ENCODE measurements at places on chromosomes 4 and X. TPM values are rescaled to one million over a fixed set of nuclear protein-coding genes. Genes with fewer than 3 reads are reported as not detected.
A peak's percentile ranks its signal among the peaks of the same experiment; 100 is the strongest.

Gene TRPC3
- 0.09 TPM for total RNA-seq

Gene NSUN7
- total RNA-seq, result not detected

Gene CLCN4
- 307 TPM for total RNA-seq

Gene ENPP6
- 0.56 TPM for total RNA-seq

- no peak for DNase-seq
- peak overlapping the region; percentile 3 for H3K27ac ChIP-seq
- H3K4me1 ChIP-seq, result no peaks in the 10 kb centered on the region
- H3K36me3 ChIP-seq, result no peaks in the 10 kb centered on the region
These were observed 62.3 kb upstream of the LNX1 start for GRCh38 chr4:53653484-53654053.

DNA sequence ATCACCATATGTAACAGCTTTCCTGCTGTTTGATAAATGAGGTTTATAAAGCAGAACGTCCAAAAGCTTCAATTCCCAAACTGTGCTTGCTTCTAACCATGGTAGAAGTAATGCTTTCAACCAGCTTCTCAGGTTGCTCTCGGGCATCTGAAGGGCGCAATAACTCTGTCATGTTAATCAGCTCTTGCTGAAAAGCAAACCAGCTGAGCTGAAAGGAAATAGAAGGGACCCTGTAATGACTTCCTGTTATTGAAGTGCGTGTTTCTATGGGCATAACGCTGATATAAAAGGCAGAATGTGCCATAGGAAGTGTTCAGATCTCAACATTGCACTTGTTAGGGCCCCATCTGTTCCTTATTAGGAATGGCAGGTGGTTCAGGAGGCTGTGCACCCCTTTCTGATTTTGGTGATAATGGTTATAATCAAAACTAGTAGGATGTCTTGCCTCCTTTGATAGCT is 21.2 kb downstream of the HERC3 start:
- H3K4me1 ChIP-seq, result peaks cover 71% of the 10 kb centered on the region
- peak; percentile 23 for DNase-seq
- H3K36me3 ChIP-seq, result no peaks in the 10 kb centered on the region
- H3K27me3 ChIP-seq, result no peaks in the 10 kb centered on the region

DNA sequence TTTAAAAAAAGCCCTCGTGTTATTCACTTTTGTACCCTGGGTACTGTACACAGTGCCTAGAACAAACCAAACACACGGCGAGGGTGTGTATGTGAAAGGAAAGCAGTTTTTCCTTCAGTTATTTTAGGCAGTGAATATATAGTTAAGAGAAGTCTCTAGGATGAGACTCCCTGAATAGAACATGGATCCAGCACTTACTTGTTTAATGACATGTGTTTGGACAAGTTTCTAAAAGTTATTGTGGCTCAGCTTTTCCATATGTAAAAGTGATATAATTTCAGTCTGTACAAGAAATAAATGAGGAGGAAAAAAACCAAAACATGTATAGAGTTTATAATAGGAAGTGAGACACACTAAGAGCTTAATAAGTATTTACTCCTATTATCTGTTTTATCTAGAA is 273.2 kb downstream of the ADGRL3 start:
- no peak for DNase-seq
- no peaks in the 10 kb centered on the region for H3K36me3 ChIP-seq
- H3K4me3 ChIP-seq, result no peak overlapping the region
- no peak overlapping the region for H3K27ac ChIP-seq

- peak overlapping the region; percentile 63 for H3K27ac ChIP-seq
- H3K4me3 ChIP-seq, result peak overlapping the region; percentile 69
- H3K27me3 ChIP-seq, result no peaks in the 10 kb centered on the region
- H3K4me1 ChIP-seq, result no peaks in the 10 kb centered on the region
These were observed 651 bp downstream of the TSPAN6 start for GRCh38 chrX:100635989-100636320.
